ENCODE measurements at places on chromosomes 4 and X. TPM values are rescaled to one million over a fixed set of nuclear protein-coding genes. Genes with fewer than 3 reads are reported as not detected.
A peak's percentile ranks its signal among the peaks of the same experiment; 100 is the strongest.

The MAGEA1 gene
- total RNA-seq = not detected

GRCh38 chr4:95742179-95742578, 97.7 kb upstream of the PDHA2 start:
- no peak for ATAC-seq

- ATAC-seq = peak; percentile 34
These were observed 691 bp upstream of the IGFBP7 start for GRCh38 chr4:57110640-57111511.

- ATAC-seq = no peak
These were observed 32.3 kb downstream of the USP53 start for GRCh38 chr4:119244832-119245231.

DNA sequence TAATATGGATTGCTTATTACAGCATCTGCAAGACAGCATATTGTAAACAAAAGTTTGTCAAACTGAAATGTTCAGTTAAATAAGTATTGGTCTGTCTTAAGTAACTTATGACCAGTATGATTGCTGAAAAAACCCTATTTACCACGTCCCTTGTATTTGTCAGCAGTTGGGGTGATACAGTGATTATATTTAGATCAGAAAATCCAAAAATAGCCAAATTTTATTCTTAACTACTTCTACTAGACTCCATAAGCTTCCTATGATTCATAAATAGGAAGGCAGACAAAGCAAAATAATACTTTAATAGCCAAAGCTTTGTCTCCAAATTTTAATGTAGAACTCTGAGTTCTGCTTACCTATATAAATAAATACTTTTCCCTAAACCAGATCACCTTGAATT, 45.3 kb downstream of the TBCK start:
- no peak for ATAC-seq

Measured in activated T-helper 17 cell treated with anti-CD3 and anti-CD28 coated beads, Interleukin-2, amount 50 U/mL, for 72 hours (primary cell).